Vagina (tissue), 2 donors: ENCODE measurements at places on chromosomes 4 and X.

- no peak for DNase-seq
These were observed 35.0 kb upstream of the RASGEF1B start for GRCh38 chr4:81506731-81507130.

DNA sequence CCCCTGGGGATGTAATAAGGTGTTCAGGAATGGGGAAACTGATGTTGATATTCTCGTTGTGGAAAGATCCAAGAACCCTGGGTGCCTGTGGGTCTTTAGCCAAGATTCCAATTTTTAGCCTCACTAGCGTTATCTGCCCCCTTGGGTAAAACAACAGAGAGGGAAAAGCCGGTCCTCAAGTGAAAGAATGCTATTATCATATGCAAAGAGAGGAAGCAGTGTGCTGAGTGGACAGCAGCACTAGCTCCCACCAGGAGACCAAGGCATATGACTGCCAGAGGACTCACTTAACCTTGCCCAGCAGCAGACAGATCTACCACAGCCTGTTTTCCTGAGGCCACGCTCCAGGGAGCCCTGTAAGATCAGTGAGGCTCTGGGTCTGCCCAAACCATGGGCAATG, 257.9 kb upstream of the CPEB2 start:
- DNase-seq, result no peak

GRCh38 chr4:4889781-4890180, 30.3 kb downstream of the MSX1 start:
- DNase-seq, result no peak

- no peak for DNase-seq
These were observed 108.8 kb upstream of the RASGEF1B start for GRCh38 chr4:81580346-81580993.

- DNase-seq, result no peak
These were observed 45.5 kb downstream of the GLRB start for GRCh38 chr4:157121401-157121800.

DNA sequence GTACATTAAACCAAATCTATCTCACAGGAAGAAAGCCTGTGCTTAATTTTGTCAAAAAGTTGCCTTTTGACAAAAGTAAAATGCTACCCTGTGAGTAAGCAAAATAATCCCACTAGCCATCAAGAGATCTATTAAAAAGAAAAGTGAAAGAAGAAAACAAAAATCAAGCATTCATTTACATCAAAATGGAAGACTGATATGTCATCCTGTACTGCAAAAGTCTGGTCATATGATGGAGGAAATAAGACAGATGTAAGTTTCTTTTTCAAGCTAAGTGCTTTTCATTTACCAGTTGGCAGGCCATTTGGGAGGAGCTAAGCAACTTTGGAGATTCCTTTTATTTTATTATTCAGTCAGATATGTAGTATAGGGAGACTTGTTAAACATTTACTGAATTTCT, 387.4 kb downstream of the SPOCK3 start:
- no peak for DNase-seq

GRCh38 chr4:86895692-86896488, 3.7 kb upstream of the C4orf36 start:
- no peak for DNase-seq

DNA sequence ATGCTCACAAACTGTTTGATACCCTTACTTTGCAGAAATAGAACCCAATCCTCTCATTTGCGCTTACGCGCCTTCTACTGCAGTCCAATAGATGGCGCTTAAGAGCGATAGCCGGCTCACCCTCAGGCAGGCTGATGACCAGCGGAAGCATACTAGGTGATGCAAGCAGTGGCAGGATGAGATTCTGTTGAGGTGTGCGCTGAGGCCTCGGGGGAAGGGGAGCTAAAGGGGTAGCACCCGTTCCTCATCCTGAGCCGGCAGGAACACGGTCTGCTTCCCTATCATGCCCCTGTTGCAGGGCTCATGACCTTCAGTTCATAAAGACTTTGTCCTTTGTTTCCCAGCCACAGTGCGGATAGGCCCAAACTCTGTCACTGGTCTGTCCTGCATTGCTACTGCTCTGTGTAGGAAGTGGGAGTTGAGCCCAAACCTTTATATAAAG, 628.9 kb downstream of the TLL1 start:
- DNase-seq, result no peak
